Foreskin melanocyte (primary cell): ENCODE measurements at places on chromosomes 5 and 9.

DNA sequence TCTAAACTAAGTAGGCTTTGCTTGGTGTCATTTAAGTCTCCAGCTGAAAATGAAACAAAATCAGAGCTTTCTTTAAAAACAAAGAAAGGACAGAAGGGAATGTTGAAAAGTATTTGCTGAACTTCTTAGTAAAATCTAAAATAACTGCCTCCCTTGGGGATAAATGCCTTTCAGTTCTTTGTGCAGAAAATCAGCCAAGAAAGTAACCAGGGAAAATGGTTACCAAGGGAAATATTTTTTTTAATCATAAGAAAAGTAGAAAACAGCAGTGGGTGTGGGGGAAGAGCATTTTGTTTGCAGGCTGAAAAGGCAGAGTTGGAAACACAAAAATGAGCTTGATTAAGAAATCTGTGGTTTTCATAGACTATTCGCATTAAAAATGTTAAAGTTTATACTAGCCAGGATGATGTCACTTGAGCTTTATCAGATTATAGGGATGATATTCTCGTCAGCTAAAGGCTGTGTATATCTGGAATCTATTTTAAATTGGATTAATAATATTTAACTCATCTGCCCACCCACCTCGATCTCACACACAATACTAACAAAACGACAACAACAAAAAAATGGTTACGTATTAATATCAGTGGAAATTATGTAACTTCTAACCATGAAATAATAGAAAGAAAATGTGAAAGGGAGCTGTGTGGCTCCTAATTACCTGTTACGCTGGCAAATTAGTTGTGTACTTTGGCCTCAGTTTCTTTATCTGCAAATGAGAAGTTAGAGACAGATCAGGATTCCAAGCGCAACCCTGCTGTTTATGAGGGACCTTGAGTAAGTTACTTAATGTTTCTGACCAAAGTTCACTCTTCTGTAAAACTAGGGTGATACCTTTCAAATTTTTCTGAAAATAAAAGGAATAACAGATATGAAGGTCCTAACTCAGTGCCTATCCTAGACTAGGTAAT lies at the start of gene ECM2:
Gene ECM2 (minus strand): TSS at position 51 of the 911 bp plus-strand sequence. CDS start 13,124 bp downstream, outside the sequence.
- DNase-seq = no peak

- DNase-seq = no peak
These were observed 51.7 kb upstream of the FBXL17 start for GRCh38 chr5:108433600-108433999.

GRCh38 chr5:108615216-108615615 lies 132.5 kb upstream of the FER start:
- no peak for DNase-seq

DNA sequence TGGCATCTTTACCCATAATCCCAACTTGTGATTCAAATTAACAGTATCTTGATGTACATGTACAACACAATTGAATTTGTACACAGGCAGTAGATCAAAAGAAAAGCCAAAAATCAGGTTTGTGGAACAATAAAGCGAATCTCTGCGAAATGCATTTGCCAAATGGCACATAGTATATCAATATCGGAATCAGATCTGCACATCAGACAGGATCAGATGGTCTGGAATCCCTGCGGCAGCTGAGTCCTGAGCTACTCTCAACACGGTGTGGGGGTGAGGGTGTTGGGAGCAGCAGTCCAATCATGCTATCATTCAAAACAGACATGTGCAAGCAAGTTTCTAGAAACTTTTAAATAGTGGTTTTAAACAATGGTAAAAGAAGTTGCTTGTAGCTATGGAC lies 358.3 kb downstream of the SEMA5A start:
- no peak for DNase-seq

- no peak for DNase-seq
These were observed 508.0 kb downstream of the PTPRD start for GRCh38 chr9:10104774-10105173.
